Effector memory CD4-positive, alpha-beta T cell (primary cell): ENCODE measurements at places on chromosomes 13 and 19.

GRCh38 chr19:8897106-8897505 is 64.9 kb downstream of the MBD3L1 start:
- no peaks in the 10 kb centered on the region for H3K36me3 ChIP-seq
- no peaks in the 10 kb centered on the region for H3K27me3 ChIP-seq
- H3K4me1 ChIP-seq, result no peaks in the 10 kb centered on the region
- DNase-seq, result no peak
- no peak overlapping the region for H3K4me3 ChIP-seq

DNA sequence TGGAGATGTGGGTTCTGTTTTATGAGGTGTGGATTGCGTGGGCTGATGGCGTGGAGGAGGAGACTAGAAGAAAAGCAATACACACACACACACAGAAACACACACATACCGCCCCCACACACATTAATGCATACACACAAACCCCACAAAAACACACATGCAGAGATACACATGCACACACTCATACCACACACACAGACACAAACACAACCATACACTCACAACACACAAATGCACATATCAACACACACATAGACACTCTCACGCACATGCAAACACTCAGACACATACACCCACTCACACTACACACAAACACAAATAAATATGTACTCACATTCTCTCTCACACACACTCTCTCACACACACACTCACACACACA is 75.7 kb upstream of the UBL3 start:
- H3K4me3 ChIP-seq, result no peak overlapping the region
- no peaks in the 10 kb centered on the region for H3K36me3 ChIP-seq
- H3K4me1 ChIP-seq, result no peaks in the 10 kb centered on the region
- no peak overlapping the region for H3K27ac ChIP-seq
- no peaks in the 10 kb centered on the region for H3K27me3 ChIP-seq

- H3K4me3 ChIP-seq, result peak overlapping the region; percentile 68
- no peaks in the 10 kb centered on the region for H3K27me3 ChIP-seq
- DNase-seq, result no peak
- H3K27ac ChIP-seq, result peak overlapping the region; percentile 82
These were observed 1.8 kb downstream of the MBNL2 start for GRCh38 chr13:97223711-97224541.

GRCh38 chr13:74015137-74015536 is 119.1 kb downstream of the KLF12 start:
- H3K27me3 ChIP-seq, result no peaks in the 10 kb centered on the region
- DNase-seq, result no peak
- H3K36me3 ChIP-seq, result no peaks in the 10 kb centered on the region
- peaks cover 5% of the 10 kb centered on the region for H3K4me1 ChIP-seq
- no peak overlapping the region for H3K27ac ChIP-seq

DNA sequence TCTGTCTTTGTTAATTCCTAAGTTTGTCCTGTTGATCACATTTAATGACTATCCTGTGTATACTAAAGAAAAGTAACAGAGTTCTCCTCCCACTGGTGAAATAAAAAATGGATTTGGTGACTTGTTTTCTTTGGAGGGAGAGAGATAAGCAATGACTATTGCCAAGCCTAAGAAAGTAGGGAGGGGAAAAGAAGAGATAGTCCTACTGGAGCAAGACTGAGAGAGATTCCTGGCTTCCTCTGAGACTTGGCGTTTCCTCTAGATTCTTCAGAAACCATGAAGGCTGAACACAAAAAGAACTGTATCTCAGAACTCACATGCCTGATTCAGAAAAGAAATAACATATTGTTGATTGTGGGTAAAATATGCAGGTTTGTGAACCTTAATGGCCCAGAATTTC is 406.5 kb downstream of the FOXO1 start:
- no peak overlapping the region for H3K4me3 ChIP-seq
- H3K27me3 ChIP-seq, result no peaks in the 10 kb centered on the region
- no peaks in the 10 kb centered on the region for H3K36me3 ChIP-seq
- H3K4me1 ChIP-seq, result no peaks in the 10 kb centered on the region
- DNase-seq, result no peak

DNA sequence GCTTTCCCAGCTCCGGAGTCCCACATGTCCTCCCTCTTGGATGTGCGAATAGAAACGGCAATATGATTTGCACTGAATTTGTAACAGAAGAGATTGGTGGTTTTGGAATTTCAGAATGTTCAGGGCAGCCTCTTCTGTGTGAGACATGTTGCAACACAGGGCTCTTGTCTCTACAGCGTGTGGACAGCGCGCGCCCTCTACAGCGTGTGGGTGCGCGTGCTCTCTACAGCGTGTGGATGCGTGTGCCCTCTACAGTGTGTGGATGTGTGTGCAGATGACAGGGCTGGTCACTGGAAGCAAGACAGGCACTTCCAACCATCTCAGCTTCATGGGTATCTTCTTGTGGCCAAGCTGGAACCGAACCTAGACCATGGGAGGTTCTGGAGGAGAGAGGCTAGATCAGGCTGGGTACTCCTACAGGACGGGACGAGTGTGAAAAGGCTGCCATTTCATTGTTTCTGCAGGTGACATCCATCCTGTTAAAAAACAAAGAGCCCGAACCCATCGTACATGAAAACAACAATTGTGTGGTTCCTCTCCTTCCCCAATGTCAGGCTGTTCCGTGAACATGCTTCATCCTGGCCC is 78.4 kb downstream of the TEX29 start:
- no peak for DNase-seq
- H3K27me3 ChIP-seq, result no peaks in the 10 kb centered on the region
- H3K27ac ChIP-seq, result no peak overlapping the region
- H3K4me1 ChIP-seq, result no peaks in the 10 kb centered on the region
- H3K36me3 ChIP-seq, result no peaks in the 10 kb centered on the region

GRCh38 chr19:29117926-29118325 is 95.0 kb downstream of the UQCRFS1 start:
- H3K36me3 ChIP-seq, result no peaks in the 10 kb centered on the region
- H3K4me1 ChIP-seq, result no peaks in the 10 kb centered on the region
- no peak overlapping the region for H3K4me3 ChIP-seq
- no peak overlapping the region for H3K27ac ChIP-seq

DNA sequence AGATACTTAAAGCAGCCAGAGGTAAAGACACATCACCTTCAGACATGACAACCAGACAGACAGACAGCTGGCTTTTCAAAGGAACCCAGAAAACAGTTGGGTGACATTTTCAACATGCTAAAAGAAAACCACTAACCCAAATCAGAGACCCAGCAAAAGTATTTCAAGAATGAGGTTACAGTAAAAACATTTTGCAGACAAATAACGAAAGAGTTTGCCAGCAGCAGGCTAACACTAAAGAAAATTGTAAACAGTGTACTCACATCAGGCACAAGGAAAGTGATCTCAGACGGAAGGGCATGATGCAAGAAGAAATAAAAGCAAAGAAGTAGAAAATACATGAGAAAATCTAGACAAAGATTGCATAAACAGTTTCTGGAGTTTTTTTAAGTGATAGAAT is 46.4 kb downstream of the AP1M1 start:
- no peak for DNase-seq
- no peaks in the 10 kb centered on the region for H3K36me3 ChIP-seq
- no peak overlapping the region for H3K27ac ChIP-seq
- no peak overlapping the region for H3K4me3 ChIP-seq

DNA sequence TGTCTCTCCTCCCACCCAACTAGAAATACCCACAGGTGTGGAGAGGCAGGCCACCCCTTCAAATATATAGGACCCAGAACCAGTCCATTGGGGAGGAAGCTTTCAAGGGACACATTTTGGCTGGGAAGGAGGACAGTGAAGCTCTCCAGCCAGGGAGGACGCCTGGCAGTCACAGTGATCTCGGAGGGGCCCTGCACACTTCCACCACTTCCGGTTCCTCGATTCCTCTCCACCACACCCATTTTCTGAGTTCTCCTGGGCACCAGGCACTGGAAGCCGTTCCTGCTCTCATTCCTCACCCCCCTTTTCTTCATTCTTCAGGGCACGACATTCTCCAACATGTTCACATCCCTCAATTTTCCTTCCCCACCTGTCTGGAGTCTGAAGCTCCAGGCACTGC is 30.4 kb upstream of the CEACAM21 start:
- H3K27me3 ChIP-seq, result no peaks in the 10 kb centered on the region
- H3K27ac ChIP-seq, result peak overlapping the region; percentile 63
- no peaks in the 10 kb centered on the region for H3K36me3 ChIP-seq
- peak overlapping the region; percentile 42 for H3K4me3 ChIP-seq

DNA sequence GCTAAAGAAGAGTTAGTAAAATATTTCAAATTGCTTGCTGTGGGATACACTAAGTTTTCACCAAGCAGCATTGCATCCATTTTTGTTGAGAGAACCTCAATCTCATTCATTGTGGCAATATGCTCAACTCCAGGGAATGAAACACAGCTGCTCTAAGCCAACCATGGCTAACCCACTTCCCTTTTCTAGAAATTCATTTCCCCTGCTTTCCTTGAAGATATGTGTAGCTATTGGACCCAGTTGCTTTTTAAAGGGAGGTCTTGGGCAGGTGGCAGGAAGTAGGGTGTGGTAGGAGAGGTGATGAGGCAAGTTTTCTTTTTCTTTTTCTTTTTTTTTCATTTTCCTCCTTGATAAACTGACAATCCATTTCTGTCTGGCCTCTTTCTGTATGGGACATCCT is 452.2 kb downstream of the FGF14 start:
- no peak overlapping the region for H3K4me3 ChIP-seq
- H3K27ac ChIP-seq, result no peak overlapping the region
- H3K4me1 ChIP-seq, result no peaks in the 10 kb centered on the region
- DNase-seq, result no peak
- no peaks in the 10 kb centered on the region for H3K36me3 ChIP-seq

GRCh38 chr19:29927944-29928625 is 14.0 kb upstream of the URI1 start:
- H3K4me3 ChIP-seq, result no peak overlapping the region
- H3K4me1 ChIP-seq, result no peaks in the 10 kb centered on the region
- no peak overlapping the region for H3K27ac ChIP-seq

- DNase-seq, result no peak
- no peak overlapping the region for H3K27ac ChIP-seq
- H3K36me3 ChIP-seq, result peaks cover 25% of the 10 kb centered on the region
- no peak overlapping the region for H3K4me3 ChIP-seq
These were observed 6.2 kb downstream of the PPP1R15A start for GRCh38 chr19:48878196-48879024.

DNA sequence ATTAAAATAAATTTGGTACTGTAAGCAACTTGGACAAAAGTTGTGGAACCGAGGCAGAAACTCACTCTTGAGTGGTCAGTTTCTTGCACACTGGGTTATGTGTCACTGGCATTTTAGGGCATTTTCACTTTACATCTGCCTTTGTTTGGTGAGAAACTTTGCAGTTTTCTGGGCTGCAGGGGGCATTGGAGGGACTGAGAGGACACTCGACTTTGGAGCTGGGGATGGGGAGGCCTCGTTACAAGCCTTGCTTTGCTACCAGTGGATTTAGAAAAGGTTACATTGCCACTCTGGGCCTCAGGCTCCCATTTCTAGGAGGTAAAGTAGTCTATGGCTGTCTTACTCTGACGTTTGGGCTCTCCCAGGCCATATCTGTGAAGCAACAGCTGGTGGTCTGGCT is 41.9 kb upstream of the ZNF536 start:
- no peaks in the 10 kb centered on the region for H3K4me1 ChIP-seq
- no peak overlapping the region for H3K4me3 ChIP-seq
- no peaks in the 10 kb centered on the region for H3K27me3 ChIP-seq

GRCh38 chr13:70585109-70585508 is 476.9 kb upstream of the KLHL1 start:
- no peaks in the 10 kb centered on the region for H3K27me3 ChIP-seq
- H3K36me3 ChIP-seq, result no peaks in the 10 kb centered on the region
- no peaks in the 10 kb centered on the region for H3K4me1 ChIP-seq
- H3K4me3 ChIP-seq, result no peak overlapping the region
- DNase-seq, result no peak

DNA sequence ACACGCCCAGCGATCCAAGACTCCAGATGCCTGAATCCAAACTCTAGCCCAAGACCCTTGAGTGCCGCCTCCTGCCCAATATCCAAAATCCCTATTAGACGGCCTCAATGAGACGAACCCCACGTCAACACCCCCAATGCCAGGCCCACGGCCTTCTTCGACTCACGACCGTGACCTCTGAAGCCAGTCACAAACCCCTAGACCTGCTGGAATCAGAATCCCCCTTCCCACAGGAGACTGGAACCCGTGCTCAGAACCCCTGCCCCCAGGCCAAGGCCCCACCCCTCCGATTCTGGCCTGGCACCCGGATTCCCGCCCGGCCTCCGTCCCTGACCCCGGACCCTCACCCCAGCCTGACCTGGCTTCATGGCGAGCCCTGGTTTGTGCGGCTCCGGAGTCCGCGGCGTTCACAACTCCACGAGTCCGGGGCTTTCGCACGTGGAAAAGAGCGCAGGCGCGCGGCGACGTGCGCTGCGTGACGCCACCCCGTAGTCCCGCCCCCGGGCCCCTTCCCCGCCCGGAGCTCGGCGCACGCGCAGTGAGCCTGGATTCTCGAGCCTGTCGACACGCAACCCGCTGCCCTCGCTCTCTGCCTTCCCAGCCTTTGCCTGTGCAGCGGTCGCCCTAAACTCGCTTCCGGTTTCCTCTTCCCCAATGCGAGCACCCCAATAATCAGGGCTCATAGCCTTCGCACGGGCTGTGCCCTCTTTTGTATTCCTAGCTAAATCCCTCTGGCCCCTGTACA is at the start of gene FBL:
FBL (minus strand) TSS at position 447 of the 745 bp plus-strand sequence; CDS start at position 368, 79 bp downstream.
- peak; percentile 92 for DNase-seq
- no peaks in the 10 kb centered on the region for H3K27me3 ChIP-seq
- H3K27ac ChIP-seq, result peak within 1 kb of the TSS; percentile 87

GRCh38 chr19:20858218-20858617 is 64.8 kb upstream of the ZNF85 start:
- no peaks in the 10 kb centered on the region for H3K4me1 ChIP-seq
- H3K36me3 ChIP-seq, result no peaks in the 10 kb centered on the region
- H3K4me3 ChIP-seq, result no peak overlapping the region
- DNase-seq, result no peak
- H3K27me3 ChIP-seq, result no peaks in the 10 kb centered on the region

GRCh38 chr19:39014037-39014436 is 18.3 kb downstream of the FBXO27 start:
- no peaks in the 10 kb centered on the region for H3K36me3 ChIP-seq
- H3K4me3 ChIP-seq, result no peak overlapping the region
- H3K27ac ChIP-seq, result no peak overlapping the region
- DNase-seq, result no peak
- no peaks in the 10 kb centered on the region for H3K27me3 ChIP-seq
- H3K4me1 ChIP-seq, result no peaks in the 10 kb centered on the region

DNA sequence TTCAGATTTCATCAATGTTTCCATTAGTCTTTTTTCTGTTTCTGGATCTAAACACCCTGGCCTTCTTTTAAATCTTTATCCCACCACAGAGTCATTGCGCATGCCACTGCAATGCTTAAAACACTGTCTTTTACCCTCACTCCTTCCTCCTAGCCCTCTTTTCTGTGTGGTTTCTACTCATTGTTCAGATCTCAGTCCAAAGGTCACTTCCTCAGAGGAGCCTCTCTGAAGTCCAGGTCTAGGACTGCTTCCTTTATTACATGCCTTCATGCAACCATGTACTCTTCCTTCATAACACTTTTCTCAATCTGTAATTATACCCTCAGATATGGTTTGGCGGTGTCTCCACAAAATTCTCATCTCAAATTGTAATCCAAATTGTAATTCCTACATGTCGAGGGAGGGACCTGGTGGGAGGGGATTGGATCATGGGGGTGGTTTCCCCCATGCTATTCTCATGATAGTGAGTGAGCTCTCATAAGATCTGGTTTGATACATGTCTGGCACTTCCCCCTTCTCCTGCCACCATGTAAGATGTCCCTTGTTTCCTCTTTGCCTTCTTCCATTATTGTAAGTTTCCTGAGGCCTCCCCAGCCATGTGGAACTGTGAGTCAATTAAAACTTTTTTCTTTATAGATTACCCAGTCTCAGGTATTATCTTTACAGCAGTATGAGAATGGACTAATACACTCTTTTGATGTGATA is 808.9 kb downstream of the DIAPH3 start:
- H3K27me3 ChIP-seq, result no peaks in the 10 kb centered on the region
- no peak overlapping the region for H3K27ac ChIP-seq
- H3K4me1 ChIP-seq, result no peaks in the 10 kb centered on the region
- H3K36me3 ChIP-seq, result no peaks in the 10 kb centered on the region
